ENCODE measurements at places on chromosomes 5 and 9. TPM values are rescaled to one million over a fixed set of nuclear protein-coding genes. Genes with fewer than 3 reads are reported as not detected.

DNA sequence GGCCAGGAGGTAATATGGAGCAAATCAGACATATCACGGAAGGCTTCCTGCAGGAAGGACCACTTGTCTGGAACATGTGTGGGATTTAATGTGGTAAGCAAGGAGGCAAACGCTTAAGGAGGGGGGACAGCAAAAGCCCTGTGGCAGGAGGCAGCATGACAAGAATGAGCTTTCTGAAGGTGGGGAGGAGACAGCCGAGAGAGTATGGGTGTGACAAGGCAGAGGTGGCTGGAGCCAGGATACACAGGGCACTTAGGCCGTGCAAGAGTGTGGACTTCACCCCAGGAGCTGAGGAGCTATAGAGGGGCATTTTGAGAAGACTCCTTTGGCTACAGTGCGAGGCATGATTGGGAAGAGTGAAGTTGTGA is 14.4 kb upstream of the S1PR3 start:
- H3K4me3 ChIP-seq, result no peak overlapping the region
- peaks cover 7% of the 10 kb centered on the region for H3K4me1 ChIP-seq
- no peaks in the 10 kb centered on the region for H3K36me3 ChIP-seq
- H3K27ac ChIP-seq, result no peak overlapping the region

- H3K27me3 ChIP-seq, result no peaks in the 10 kb centered on the region
- no peak overlapping the region for H3K27ac ChIP-seq
- no peak overlapping the region for H3K4me3 ChIP-seq
- peak; percentile 84 for DNase-seq
- peaks cover 27% of the 10 kb centered on the region for H3K4me1 ChIP-seq
These were observed 60.1 kb upstream of the ZNF608 start for GRCh38 chr5:124806373-124807077.

DNA sequence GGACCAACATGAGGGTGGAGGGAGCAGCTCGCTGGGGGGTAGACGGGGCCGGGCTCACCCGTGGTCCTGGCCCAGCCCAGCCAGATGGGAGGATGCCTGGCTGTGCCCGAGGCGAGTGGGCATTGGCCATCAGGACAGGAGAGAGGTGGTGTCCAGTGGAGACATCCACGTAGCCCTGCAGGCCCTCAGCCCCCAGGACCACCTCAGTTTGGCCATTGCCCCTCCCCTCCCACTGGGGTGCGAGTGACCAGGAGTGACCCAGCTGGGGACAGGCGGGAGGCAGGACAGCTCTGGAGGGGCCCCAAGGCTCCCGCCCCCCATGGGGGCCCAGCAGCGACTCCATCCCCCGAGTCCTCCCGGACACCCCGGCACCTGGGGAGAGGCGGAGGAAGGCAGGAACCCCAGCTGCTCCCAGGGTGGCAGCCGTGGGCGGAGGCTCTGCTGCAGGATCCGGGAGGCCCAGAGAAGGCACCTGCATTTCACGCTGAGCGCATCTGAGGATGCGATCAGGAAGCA is 8.3 kb downstream of the NOXA1 start:
- no peaks in the 10 kb centered on the region for H3K27me3 ChIP-seq
- DNase-seq, result no peak
- no peaks in the 10 kb centered on the region for H3K36me3 ChIP-seq

DNA sequence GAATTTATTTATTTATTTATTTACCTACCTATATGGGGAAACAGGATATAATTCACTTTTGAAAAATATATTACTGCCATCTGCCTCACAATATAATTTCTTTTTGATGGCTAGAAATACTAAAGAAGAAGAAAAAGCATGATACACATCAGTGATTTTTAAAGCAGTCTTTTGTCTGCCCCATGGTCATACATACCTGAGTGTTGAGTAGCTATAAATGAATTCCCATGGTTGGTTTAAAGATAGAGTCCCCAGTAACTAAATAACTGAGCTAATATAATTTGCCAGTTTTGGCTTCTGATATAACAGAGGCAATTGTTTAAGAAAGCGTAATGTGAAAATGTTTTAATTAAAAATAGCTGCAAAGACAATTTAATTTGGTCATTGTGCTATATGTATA is 447.8 kb downstream of the PDE4D start:
- no peak overlapping the region for H3K4me3 ChIP-seq
- H3K27ac ChIP-seq, result no peak overlapping the region
- H3K36me3 ChIP-seq, result no peaks in the 10 kb centered on the region
- no peak for DNase-seq
- H3K4me1 ChIP-seq, result peaks cover 5% of the 10 kb centered on the region

DNA sequence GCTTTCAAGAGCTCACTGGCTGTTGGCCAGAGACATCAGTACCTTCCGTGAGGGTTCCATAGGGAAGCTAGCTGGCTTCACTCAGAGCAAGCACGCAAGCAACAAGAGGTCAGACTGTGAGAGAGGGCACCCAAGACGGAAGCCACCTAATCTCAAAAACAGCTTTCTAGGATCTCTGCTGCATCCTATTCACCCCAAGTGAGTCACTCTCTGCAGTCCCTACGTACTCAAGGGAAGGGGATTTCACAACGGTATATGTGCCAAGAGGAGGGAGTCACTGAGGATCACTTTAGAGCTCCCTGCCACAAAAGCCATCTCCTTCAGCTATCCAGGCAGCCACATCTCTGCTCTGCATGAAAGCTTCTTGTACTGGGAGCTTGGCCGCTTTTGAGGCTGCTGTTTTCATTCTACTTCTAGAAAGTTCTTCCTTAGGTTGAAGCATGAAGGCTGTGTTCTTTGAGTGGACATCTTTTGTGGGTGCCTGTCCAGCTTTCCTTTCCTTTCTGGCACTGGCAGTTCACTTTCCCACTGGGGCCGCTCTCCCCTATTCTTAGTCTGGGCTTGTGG is 249.5 kb downstream of the MAN2A1 start:
- DNase-seq, result no peak
- H3K4me3 ChIP-seq, result no peak overlapping the region
- peaks cover 4% of the 10 kb centered on the region for H3K4me1 ChIP-seq
- H3K27me3 ChIP-seq, result no peaks in the 10 kb centered on the region

MOB3B gene
- 27.5 TPM for total RNA-seq

ADRB2 gene
- 0.81 TPM for total RNA-seq

PLAC8L1 gene
- total RNA-seq, result 0.95 TPM

Data from type B pancreatic cell (in vitro differentiated cells).